ENCODE measurements at places on chromosomes 4 and X.

- DNase-seq = no peak
Measured at GRCh38 chrX:31713120-31713519, 641.3 kb upstream of the FTHL17 start.

DNA sequence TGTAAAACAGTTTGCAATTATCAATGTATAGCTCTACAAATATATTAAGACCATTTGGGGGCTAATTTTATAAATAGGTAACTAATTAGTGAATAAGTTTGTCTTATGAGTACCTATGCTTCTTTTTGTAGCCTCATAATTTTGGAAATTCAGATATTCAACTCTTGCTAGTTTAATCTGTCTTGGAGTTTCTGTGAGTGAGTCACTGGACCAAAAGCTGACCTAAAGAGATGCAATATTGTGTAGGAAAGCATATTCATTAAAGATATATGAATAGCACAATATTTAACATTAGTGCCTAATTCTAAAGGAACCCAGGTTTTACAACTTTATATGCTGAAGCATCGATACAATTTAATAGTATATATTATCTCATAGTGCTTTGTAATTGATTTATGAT is 161.3 kb upstream of the PCDH18 start:
- DNase-seq = no peak

DNA sequence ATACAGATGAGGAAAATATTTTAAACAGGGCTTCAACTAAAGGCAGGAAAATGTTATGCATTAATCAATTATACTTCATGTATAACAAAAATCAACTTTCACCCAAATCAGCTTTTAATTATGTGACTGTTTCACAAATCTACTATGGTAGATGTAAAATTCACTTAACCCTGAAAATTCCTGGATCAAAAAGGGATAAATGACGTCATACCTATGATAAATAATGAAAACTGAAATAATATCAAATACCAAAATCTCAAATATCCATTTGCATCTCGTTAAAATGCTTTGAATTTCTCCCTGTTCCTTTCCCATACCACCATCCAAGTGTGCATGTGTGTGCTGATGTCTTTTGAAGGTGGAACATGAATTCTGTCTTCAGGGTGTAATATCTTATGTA is 11.5 kb downstream of the S100G start:
- DNase-seq = no peak

GRCh38 chr4:150173432-150173861 is 95.2 kb downstream of the DCLK2 start:
- DNase-seq = peak; percentile 9

DNA sequence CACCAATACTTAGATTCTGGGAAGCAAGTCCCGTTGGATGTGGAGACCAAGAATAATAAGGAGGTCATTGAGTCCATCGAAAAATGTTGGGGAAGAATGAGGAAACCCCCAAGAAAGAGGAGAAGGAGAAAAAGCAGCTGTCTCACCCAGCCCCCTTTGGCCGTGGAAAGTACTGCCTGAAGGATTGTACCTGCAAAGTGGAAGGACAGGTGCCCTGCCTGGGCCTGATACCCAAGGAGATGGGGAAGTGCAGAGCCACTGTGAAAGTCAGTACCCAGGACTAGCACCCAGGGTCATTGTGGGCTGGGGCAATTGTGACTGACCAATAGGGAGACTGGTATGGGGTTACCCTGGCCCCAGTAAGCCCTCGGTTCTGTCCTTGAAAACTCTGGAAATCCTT is 13.8 kb upstream of the CFAP299 start:
- no peak for DNase-seq

GRCh38 chrX:21658152-21658737 is at the start of gene KLHL34:
Gene KLHL34 (minus strand): TSS chrX:21658330. CDS start chrX:21657788, 542 bp downstream.
- DNase-seq = no peak

- peak; percentile 27 for DNase-seq
Measured at GRCh38 chrX:153873282-153874084, 12.5 kb downstream of the L1CAM start.

GRCh38 chr4:146445198-146446150 is 76.3 kb downstream of the SLC10A7 start:
- no peak for DNase-seq

DNA sequence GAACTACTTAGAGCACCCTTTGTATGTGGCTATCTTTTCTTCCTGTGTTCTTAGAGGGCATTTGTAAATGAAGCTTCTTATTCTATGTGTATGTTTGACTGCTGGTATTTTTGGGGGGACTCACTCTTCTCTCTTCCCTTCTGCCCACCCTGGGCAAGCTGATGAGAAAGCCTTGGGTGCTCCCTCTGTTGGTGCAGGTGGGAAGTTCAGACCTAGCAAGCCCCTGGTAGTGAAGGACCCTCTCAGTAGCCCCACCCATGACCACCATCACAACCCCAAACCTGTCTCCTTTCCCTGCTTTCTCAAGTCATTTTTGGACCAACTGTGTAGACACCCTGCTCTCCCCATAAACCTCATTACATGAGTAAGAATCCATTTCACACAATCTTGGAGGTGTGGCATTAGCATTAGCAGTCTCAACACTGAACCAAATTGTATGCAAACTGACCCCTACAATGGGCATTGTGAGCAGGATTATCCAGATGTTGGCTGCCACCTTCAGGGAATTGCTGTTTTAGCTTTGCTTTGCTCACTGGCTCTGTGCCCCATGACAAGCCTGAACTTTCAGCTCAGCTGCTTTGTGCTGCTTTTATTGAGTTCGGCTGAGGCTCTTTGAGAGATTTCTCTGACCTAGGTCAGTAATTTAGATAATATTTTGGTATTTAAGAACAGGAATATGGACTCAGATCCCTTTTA is 27.9 kb downstream of the TRIM61 start:
- no peak for DNase-seq

DNA sequence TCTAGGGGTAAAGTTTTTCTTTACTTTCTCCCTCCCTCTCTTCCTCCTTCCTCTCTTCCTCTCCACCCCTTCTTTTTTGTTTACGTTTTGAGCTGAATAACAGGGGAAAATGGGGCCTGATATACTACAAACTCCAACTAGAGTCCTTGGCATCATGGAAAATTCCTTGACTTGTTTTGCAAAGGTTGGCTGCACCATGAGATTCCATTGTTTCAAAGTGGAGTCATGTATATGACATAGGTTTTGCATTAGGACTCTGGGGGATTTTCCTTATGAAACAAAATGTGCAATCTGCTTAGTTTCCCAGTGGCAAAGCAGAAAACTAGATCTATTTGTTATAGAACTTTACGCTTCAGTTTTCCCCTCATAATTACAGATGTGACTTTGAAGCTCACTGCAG is 233.5 kb upstream of the PGRMC2 start:
- DNase-seq = no peak

DNA sequence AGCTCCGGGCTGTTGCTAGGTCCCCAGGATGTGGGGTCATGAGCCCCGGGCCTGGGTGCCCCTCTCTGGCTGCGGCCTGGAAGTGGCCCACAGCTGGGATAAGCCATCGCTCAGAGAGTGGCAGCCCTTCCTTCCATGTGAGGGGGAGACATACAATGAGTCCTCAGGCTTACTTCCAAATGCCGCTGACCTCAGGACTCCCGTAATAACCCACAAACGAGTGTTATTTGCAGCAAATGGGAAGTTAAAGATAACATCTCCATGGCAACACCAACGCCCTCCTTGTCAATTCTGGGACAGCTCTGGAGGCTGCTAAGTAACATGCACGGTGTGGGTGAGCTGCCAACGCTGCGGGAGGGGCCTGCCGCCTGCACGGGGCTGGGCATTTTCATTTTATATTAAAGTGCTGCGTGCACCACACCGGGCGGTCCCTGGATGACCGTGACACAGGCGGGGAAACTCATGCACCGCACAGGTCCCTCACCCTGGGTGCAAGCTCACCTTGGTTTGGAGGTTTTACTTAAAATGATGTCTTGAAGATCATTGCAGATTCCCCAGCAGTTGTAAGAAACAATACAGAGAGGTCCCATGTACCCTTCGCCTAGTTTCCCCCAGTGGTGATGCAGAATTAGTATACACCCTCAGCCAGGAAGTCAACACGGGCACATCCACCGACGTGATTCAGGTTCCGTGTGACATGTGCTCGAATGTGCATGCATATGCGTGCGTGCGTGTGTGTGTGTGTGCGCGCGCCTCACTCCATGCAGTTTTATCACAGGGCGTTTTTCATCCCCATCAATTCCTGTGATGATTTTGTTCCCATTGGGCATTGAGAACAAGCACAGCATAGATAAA is 79.4 kb downstream of the ABLIM2 start:
- no peak for DNase-seq

GRCh38 chr4:40990899-40991265 is 223.5 kb downstream of the APBB2 start:
- DNase-seq = no peak

- no peak for DNase-seq
Measured at GRCh38 chrX:114583646-114584374, at the start of gene HTR2C. Gene HTR2C (plus strand): TSS chrX:114584086. CDS start chrX:114726937, 142,851 bp downstream.

DNA sequence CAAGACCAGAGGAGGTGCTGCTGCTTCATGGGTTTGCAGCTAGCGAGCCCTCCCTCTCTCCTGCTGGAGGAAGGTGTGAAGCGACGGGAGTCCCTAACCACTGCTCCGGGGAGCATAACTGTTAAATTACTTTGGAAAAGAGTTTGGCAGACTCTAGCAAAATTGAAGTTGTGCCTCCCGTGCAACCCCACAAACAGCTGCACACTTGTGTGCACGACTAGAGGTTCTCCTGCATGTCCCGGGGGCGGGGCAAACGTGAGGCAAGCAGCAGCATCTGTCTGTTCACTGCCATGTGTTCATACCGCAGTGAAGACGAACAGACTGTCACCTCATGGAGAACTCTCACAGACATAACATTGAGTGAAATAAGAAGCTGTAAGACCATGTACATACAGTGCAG is 34.5 kb downstream of the TNIP2 start:
- DNase-seq = peak; percentile 14

GRCh38 chrX:105635794-105636193 is 186.5 kb upstream of the NRK start:
- no peak for DNase-seq

GRCh38 chrX:151175283-151176062 is 911 bp upstream of the GPR50 start:
- no peak for DNase-seq

- DNase-seq = no peak
Measured at GRCh38 chr4:8699479-8700145, 107.0 kb downstream of the CPZ start.

- DNase-seq = no peak
Measured at GRCh38 chr4:6380746-6381410, 91.5 kb downstream of the PPP2R2C start.

DNA sequence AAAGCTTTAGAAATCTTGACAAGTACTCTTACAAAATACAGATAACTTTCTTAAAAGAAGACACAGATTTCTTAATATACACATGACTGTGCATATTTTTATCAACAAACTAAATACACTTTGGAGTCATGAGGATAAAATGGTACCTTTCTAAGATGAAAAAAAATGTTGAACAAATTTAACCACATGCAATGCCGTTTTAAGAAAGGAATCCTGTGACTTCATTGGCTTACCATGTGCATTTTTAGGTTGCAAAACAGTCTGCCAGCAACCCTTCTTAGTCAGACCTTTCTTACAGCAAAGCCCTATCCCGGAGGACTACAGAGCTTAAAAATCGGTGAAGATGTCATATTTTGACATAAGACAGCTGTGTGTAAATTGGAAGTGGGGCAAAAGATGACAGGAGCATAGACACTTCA is 51.7 kb downstream of the GASK1B start:
- no peak for DNase-seq

- DNase-seq = no peak
Measured at GRCh38 chr4:77092975-77093374, 17.2 kb upstream of the CCNI start.

DNA sequence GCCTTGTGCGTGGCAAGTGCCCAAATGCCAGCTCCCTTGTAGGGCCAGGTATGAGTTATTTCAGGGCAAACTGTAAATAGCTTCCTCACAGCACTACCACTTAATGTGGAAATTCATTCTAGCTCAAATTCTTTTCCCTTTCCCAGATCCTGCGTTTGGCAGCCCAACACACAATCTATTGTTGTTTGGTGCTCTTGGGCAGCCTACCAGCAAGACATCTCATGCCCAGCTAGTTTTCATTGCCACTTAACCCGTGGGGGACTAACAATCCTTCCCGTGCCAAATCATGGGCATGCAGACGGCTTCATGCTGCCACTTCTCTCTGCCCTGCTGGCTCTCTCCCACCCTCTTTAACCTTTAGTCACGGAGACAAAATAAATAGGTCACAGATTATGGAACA is 454.2 kb downstream of the GRIA2 start:
- DNase-seq = no peak

DNA sequence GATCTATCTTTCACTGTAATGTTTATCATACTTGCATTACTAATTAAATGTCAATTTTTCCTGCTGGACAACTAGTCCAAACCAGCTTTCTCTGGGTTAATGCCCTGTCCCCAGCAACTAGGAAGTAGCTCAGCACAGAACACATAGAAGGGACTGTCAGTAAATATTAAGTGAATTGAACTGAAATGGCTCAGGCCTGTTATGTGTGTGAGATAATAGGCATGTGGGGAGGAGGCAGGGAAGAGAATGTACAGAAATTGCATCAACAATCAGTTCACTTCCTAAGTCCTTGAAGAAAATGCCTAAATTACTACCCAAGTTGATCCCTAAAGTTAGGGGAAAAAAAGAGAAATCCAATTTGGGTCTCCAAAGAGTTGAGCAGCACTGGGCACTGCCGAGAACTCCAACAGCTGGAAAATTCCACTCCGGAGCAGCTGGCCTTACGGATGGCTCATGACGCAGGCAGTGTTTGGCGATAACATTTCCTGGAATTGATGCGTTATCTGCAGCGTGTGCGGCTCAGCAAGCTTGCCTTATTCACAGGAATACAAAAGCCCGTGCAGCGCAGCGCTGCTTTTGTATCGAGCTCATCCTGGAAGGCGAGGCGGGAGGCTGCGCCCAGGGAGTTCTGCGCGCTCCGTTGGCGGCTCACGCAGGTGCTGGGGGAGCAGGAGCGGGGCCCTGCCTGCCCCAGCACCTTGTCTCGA is 297.3 kb upstream of the LCORL start:
- DNase-seq = no peak

GRCh38 chrX:31255310-31256033 is 183.6 kb upstream of the FTHL17 start:
- DNase-seq = no peak

DNA sequence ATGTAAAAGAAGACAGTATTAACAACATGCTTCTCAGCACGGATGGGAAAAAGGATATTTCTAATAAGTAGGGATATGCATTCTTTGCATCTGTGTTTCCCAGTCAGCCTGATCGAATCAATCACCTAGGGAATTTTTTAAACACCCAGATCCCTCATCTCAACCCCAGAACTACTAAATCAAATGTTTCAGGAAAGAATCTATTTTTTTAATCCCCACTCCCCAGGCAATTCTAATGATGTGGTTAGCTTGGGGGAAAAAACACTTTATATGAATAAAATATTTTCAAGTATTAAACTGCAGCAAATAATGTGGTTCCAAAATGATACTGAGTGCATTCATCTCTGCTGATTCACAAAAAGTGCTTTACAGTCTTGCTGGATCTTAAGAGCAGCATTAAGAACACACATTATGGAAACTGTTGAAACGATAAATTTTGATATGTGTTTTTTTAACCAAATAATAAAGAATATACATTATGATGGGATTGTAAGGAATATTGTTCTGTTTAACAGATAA is 68.7 kb upstream of the GUCY1A1 start:
- no peak for DNase-seq

GRCh38 chr4:177308847-177309521 is 690 bp upstream of the NEIL3 start:
- no peak for DNase-seq

GRCh38 chrX:14872355-14872754 is 514 bp downstream of the FANCB start:
- DNase-seq = no peak

GRCh38 chrX:96445531-96446065 is 239.0 kb upstream of the DIAPH2 start:
- DNase-seq = no peak

Measured in NCI-H1694 treated with DMSO at 0.1 percent for 48 hours (cell line).